Fibroblast of lung (primary cell): ENCODE measurements at places on chromosomes 11 and 22.
A peak's percentile ranks its signal among the peaks of the same experiment; 100 is the strongest.

DNA sequence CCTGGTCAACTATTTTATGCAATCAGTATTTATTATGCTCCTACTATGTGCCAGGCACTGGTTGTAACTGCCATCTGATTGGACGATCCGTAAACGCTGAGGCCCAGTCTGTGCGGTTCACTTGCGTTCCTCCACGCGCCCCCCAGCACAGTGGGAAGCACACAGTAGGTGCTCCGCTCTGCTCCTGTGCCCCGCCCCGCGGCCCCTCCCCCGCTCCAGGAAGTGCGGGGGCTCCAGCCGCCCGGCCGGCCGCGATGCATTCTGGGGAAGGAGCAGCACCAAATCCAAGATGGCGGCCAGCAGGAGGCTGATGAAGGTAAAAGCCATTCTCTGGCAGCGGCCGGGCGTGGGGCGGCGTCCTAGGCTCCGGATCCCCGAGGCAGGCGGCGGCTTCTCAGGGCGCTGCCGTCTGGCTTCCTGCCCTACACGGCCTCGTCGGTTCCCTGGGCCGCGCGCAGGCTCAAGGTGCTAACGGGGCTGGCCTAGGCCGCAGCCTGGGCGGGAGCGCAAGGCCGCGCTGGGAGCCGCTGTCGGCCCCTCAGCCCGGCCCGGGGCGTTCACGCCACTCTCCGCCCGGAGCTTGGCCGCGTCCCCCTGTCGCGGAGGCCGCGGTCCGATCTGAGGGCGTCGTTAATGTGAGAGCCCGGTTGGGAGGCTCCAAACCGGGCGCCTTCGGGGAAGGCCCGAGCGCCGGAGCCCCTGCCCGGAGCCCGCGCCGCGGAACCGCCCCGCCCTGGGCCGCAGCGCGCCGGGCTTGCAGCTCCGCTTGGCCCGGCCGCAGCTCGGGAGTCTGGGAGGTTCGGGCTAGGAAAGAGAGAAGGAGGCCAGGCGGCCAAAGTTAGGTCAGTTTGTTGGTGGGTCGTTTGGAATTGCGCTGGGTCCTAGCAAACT is at the start of gene UBE2L3:
UBE2L3 (plus strand) TSS at position 259 of the 891 bp plus-strand sequence; CDS start at position 290, 31 bp downstream.
- peak; percentile 80 for DNase-seq

- peak; percentile 79 for DNase-seq
These were observed 193.5 kb downstream of the UVRAG start for GRCh38 chr11:76008474-76008873.

- no peak for DNase-seq
These were observed 5.0 kb downstream of the MIF start for GRCh38 chr22:23899042-23899745.

- no peak for DNase-seq
These were observed 500.5 kb downstream of the FAM181B start for GRCh38 chr11:82233201-82233600.

GRCh38 chr11:285894-286220 is 3.1 kb upstream of the PGGHG start:
- DNase-seq = no peak

DNA sequence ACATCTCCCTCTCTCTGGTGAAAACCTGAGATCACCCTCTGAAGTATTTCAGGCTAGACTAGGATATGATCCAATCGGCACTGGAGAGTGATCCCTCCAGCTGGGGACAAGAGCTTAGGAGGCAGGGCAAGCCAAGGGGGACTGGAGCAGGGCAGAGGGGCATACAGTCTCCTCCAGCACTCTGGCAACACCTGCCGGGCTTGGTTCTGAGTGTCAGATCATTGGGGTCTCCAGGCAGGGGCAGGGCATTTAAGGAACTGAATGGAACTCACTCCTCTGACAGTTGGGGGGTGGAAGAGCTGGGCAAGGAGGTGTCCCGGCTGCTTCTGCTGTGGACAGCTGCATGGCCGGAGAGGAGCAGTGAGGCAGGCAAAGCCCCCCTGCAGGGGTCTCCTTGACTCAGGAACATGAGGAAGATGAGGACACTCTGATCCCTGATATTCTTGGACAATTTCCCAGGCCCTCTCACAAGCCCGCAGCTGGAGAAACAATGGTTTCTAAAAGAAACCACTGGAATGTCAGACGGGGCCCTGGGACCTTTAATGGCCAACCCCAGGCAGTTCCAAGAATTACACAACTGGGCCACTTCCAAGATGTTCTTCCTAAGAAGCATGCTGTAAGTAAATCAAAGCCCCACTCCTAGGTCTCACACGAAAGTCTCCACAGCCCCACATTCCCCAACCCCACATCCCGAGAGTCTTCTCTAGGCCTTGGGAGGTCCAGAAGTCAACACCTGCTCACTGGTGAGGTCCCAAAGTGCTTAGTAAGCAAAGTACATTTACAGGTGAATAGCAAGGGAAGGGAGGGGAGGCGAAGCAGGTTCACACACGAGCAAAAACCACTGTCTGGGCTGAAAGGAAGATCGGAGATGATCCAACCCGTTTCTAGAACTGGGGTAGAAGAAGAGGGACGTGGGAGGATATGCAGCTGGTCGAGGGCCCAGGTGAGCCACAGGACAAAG is 1.2 kb upstream of the CCDC86 start:
- peak; percentile 94 for DNase-seq

GRCh38 chr22:17131686-17132085 is 10.5 kb upstream of the TMEM121B start:
- no peak for DNase-seq

GRCh38 chr11:698493-699115 is 3.0 kb downstream of the TMEM80 start:
- no peak for DNase-seq

GRCh38 chr11:85257837-85258236 is 369.3 kb downstream of the DLG2 start:
- no peak for DNase-seq

DNA sequence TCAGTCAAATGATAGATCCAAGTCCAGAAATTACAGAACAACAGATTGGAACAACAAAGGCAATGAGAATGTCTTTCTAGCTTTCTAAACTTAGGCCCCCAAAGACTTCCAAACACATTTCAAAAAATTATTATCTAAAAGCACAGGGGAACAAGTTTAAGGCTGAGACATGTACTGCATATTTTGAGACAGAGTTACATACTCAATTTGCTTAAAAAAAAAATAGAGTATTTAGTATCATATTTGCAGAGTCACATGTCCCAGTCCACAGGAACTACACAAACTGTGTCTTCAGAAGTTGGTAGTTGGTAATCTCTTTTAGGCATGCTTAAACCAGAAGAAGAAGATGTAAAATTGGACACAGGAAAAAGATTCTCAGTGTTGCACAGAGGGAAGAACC is 127.2 kb downstream of the MAML2 start:
- DNase-seq = no peak

- no peak for DNase-seq
These were observed 124.1 kb downstream of the MAML2 start for GRCh38 chr11:96218901-96219300.

DNA sequence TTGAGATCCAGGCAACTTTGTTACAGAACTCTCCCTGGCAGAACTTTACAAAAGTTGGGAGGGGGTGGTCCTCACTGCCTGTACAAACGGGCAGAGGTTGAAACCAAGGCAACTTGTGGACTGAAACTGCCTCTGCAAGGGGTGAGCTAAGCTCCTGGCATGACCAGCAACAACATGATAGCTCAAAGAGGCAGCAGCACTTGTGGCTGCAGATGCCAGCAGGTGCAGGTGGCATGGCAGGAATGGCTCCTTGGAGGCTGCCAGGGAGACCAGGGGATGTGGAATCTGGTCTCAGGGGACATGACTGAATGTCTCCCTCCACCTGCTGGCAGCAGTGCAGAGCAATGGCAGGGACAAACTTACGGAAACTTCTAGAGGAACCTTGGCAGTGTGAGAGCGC is 38.8 kb upstream of the PHF21A start:
- no peak for DNase-seq

GRCh38 chr11:123518496-123519054 is 88.5 kb downstream of the GRAMD1B start:
- DNase-seq = no peak

- peak; percentile 92 for DNase-seq
These were observed 12.5 kb downstream of the PLET1 start for GRCh38 chr11:112248201-112248600.

DNA sequence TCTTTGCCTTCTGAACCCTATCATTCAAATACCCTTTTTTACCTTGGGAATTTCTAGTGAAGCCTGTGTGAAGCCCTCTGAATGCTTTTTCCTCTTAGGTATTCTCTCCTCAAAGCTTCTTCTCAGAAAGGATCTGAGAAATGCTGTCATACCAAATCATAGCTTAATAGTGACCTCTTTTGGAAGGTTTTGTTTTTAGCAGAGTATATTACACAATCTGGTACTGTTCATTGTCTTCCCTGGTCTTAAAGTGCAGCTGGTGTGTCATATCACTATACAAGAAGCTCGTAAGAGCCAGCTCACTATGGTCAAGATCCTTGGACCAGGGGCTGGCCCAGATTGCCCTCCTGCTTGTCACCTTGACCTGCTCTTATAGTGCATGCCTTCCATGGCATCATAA is 204.4 kb upstream of the ANO5 start:
- no peak for DNase-seq

- DNase-seq = no peak
These were observed 12.8 kb downstream of the KCNC1 start for GRCh38 chr11:17747131-17747955.

DNA sequence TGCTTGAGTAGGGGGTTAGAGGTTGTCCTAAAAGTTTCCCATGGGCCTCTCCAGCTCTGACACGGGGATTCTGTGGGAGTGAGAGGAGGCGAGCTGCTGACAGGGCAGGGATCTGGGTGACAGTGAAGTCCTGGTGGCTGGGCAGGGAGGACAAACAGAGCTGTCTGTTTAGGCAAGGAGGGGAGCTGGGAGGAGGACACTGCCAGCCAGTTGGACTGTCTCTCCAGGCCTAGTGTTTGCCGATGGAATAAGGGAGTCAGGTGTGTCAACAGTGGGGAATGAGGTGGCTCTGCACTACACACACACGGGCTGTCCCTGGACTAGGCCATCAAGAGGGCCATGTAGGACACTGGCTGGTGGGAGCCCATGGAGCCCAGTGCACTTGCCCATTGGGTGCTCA is 20.6 kb upstream of the SYT7 start:
- no peak for DNase-seq

DNA sequence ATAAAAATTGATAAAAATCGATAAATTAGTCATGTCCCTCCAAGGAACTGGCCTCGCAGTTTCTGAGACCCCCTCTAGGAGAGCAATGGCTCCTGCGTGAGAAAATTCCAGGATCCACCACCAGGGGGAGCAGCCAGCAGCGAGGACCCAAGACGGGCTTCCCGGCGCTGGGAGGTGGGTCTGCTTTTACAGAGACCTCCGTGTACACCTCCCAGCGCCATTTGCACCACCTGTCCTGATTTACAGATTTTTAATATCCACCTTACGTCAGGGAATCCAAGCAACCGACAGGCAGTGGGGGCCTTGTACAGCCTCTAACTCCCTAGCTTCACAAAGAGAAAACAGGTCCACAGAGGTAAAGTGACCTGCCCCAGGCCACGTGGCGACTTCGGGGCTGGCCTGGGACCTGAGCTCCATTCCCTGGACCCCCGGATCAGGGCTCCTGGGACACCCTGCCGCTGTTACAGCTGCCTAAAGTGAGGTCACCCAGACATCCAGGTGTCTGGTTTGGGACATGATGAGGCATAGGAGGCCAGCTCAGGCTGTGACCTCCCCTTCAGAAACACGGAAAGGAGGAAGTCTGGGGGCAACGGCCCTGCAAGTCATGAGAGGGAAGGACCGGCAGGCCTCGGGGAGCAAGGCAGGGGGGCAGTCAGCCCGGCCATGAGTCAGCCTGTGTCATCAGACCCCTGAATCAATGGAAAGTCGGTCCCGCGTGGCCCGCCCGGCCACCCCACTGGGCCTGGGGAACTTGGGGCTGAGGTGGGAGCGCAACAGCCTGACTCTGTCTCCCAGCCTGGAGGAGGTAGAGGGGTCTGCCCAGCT is 3.5 kb downstream of the OSM start:
- peak; percentile 65 for DNase-seq

DNA sequence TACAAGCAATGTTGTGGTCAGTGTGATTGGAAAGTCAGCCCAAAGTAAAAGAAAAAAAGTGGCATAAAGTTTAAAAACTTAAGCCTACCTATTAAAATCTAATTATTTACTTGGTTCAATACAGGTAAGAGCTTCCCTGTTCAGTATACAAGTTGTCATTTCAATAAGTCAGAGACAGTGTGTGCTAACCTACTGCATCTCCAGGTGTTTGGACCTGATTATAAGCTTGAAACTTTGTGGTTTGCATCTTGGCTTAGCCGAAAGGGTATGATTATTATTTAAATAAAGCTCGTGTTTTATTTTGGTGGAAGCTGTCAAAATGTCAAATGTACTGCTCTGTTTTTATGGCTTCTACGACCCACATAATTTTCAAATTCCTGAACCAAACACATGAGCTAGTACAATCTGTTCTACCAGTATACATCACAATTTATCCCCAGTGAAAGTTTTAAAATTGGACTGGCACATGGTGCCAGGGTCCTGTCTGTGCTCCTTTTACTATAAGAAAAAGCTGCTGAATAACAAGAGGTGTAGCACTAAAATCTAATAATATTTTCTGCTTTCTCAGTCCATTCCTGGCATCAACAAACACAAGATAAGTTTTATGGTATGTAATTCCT is 103.9 kb upstream of the ANO3 start:
- DNase-seq = no peak

- DNase-seq = no peak
These were observed 53.9 kb upstream of the TSKU start for GRCh38 chr11:76729214-76729613.

- no peak for DNase-seq
These were observed 69.5 kb downstream of the AMBRA1 start for GRCh38 chr11:46524201-46524770.

DNA sequence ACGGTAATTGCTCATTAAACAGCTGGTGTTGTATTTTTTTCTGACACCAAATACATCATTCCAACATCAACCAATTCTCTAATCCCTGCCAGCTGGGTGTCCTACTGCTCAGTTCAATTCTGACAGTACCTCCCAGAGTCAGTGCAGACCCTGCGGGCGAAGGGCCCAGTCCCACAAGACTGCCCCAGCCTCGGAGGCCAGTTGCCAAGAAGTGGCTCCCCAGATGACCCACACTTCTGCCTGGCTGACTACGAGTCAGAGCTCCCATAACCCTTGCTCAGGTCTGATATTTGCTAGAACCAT is 147.2 kb downstream of the CTTN start:
- no peak for DNase-seq

DNA sequence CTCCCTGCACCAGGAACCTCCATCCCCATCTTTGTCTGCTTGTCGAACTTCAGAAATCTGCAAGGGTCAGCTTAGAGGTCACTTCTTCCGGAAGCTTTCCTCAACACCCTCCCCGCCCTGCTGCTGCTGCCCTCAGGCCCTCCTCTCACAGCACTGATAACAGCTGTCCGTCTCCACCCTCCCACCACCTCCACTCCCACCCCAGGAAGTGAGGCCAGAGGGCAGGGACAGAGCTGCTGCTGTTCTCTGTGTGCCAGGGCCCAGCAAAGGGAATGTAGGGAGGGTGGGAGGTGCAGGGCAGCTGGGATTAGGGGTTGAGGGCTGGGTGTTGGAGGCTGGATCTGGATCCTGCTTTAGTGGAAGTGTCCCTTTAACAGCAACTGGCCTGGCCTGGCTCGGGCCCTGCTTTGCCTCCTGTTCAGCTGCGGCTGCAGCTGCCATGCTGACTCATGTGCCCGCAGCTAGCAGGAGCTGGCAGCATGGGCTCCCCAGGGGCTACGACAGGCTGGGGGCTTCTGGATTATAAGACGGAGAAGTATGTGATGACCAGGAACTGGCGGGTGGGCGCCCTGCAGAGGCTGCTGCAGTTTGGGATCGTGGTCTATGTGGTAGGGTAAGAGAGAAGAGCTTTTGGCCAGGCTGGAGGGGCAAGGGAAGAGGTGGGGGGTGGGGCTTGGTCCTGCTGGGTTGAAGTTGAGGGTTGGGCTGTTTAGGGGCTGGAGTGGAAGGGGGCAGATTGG is at the start of gene P2RX6:
P2RX6 (plus strand) TSS at position 440 of the 740 bp plus-strand sequence; CDS start at position 450, 10 bp downstream.
- DNase-seq = peak; percentile 39
